NCI-H460 (cell line): ENCODE measurements at places on chromosomes 2 and 18. TPM values are rescaled to one million over a fixed set of nuclear protein-coding genes. Genes with fewer than 3 reads are reported as not detected.
A peak's percentile ranks its signal among the peaks of the same experiment; 100 is the strongest.

The FKBP7 gene
- total RNA-seq: 13.0 and 18.9 TPM in 2 replicates

GRCh38 chr2:30273574-30273929 lies 42.2 kb downstream of the LBH start:
- peak; percentile 71 for DNase-seq

DNA sequence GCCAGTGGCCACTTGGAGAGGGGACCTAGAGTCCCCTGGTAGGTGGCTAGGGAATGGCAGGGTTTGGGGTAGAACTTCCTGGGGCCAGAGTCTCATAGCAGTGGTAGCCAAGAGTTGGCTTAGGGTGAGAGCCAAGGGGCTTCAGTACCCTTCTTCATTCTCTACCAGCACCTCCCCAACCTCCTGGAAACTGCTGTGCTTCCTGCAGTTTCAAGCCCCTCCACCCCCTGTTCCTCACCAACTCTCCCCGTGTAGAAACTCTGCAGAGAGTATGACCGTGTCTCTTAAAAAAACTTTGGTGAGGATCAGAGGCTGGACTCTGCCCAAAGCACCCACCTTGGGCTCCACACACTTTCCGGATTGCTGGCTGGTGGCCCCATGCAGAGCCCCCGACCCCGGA lies 159.6 kb downstream of the MSH2 start:
- DNase-seq: no peak

DNA sequence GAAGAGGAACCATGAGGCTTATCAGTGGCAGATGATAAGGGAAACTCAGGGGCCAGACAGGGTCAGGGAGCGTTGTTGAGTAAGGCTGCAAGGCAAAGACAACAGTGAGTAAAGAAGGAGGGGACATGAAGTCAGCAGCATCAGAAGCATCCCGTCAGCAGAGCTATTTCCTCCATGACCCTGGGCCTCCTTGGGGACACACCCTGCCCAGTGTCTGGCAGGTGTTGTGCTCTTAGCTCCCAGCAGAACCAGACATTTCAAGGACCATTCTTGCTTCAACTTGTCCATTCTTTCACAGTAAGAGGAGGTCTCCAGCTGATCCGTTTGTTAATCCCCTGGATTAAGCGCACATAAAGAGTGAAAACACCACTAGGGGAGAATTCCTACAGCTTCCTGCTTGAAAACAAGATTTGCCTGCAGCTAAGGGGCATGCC lies 88.7 kb upstream of the MEIS1 start:
- no peak for DNase-seq

DNA sequence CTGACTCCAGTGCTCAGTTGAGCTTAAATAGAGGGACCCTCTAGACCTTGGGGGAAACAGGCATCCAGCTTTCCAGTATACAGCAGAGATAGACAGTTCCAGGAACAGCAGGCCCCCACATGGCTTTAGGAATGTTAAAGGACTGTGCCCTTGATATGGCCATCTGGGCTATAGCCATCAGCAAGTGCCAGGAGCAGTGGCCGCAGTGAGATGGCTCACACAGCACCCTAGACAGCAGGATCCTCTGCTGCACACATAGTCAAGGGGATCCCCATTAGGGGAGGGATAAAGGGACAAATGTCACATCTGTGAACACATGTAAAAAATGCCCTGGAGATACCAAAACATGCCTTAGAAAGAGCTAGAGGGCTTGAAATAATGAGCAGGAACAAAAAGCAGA lies 213.4 kb downstream of the PTH2R start:
- no peak for DNase-seq

DNA sequence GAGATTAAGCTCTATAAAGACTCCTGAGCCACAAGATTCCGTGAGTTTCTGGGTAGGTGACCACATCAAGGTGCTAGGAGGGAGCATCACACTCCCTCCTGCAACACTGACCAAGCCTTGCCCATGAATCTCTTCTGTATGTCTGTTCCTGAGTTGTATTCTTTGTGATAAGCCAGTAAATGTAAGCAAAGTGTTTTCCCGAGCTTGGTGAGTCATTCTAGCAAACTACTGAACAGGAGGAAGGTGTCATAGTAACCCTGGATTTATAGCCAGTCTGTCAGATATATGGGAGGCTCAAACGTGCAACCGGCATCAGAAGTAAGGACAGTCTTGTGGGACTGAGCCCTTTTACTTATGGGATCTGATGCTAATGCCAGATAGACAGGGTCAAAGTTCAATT lies 346.1 kb upstream of the KYNU start:
- peak; percentile 3 for DNase-seq

- DNase-seq: no peak
These were observed 60.2 kb downstream of the LYPD6B start for GRCh38 chr2:149098701-149099100.

GRCh38 chr18:50656841-50657470 lies 97.1 kb downstream of the MAPK4 start:
- DNase-seq: no peak

GRCh38 chr2:3463944-3464343 lies 55.4 kb downstream of the ADI1 start:
- no peak for DNase-seq

- DNase-seq: no peak
These were observed 23.0 kb downstream of the BIN1 start for GRCh38 chr2:127083819-127084503.

- DNase-seq: no peak
These were observed 25.9 kb upstream of the CXCR4 start for GRCh38 chr2:136143603-136144451.

GRCh38 chr2:39938035-39938835 lies 159.2 kb upstream of the THUMPD2 start:
- no peak for DNase-seq
